Right cardiac atrium (tissue), 5 donors: ENCODE measurements at places on chromosomes 2 and 18. TPM values are rescaled to one million over a fixed set of nuclear protein-coding genes. Genes with fewer than 3 reads are reported as not detected.

- no peak for DNase-seq
Observed at GRCh38 chr2:143422681-143423080, 293.5 kb downstream of the ARHGAP15 start.

DNA sequence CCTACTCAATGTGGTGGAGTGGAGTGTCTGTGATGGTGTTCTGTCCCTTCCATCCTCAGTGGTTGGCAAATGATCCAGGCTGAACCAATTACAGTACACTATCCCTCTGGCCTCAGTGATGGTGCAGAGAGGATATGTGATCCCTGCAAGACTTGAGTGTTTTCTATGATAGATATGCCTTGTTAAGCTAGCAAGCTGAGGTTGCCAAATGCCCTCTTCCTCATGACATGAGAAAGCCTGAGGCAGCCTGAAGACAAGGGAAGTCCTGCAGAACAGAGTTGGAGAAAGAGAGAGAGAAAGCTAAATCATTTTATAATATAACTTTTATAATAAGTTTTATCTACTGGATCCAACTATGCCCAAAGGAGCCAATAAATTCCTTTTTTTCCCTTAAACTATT, 41.6 kb upstream of the GORASP2 start:
- DNase-seq, result no peak

GRCh38 chr2:46828491-46829230, 86.9 kb downstream of the MCFD2 start:
- DNase-seq, result no peak

Gene GPR35
- polyA plus RNA-seq, result 0.84 TPM

GRCh38 chr2:236962816-236963215, 122.9 kb upstream of the COPS8 start:
- DNase-seq, result no peak

Gene KLHL14
- polyA plus RNA-seq, result 0.09 TPM

Gene RPRD1A
- polyA plus RNA-seq, result 23.7 TPM

Gene COL5A2
- 9.0 TPM for polyA plus RNA-seq

GRCh38 chr2:223075301-223076270, 23.6 kb downstream of the KCNE4 start:
- no peak for DNase-seq

- no peak for DNase-seq
Observed at GRCh38 chr2:174495365-174496012, 8.7 kb upstream of the GPR155 start.

GRCh38 chr2:128364441-128364911, 45.8 kb upstream of the HS6ST1 start:
- DNase-seq, result no peak

GRCh38 chr2:75260946-75261345, 61.6 kb upstream of the TACR1 start:
- DNase-seq, result no peak

Gene CCDC148
- 0.23 TPM for polyA plus RNA-seq

- peak; percentile 52 for DNase-seq
Observed at GRCh38 chr18:9991011-9992000, 77.5 kb downstream of the VAPA start.

Gene SLC4A3
- polyA plus RNA-seq, result 288 TPM
